ENCODE measurements at places on chromosomes 3 and 15. TPM values are rescaled to one million over a fixed set of nuclear protein-coding genes. Genes with fewer than 3 reads are reported as not detected.

The PYGO1 gene
- total RNA-seq = 14.7 TPM

The GOLGA8O gene
- not detected for total RNA-seq

The PRKCD gene
- 2.5 TPM for total RNA-seq

The DAPK2 gene
- 1.5 TPM for total RNA-seq

DNA sequence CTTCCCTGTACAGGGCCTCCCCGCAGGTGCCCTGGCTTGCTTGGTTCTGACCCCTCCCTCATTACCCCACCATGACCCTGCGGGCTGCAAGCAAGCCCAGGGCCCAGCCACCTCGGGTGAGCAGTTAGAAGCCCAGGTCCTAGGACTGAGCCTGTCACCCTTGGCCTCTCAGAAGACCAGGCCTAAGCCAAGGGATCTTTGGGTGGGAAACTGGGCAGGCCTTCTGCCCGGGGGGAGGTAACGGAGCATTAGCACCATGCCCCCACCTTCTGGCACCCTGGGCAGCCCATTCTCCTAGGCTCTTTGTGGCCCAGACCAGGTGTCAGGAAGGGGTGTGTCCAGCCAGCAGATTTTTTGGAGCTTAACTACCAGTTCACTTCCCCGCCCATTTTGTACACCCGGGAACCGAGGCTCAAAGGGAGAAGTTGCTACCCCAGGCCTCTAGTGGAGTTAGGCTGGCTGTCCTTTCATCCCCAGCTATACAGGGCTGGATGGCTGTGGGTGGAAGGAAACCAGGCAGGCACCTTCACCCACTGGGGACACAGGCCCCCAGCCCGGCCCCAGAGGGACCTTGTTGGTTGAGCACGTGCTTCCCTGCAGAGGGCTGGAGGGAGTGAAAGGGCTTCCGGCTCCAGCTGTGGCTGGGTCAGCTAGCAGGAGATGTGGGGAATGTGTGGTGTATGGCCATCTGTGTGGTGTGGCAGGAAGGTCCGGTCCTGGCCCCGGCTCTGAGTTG lies 1.4 kb downstream of the CSK start:
- no peak for DNase-seq

GRCh38 chr3:56845505-56845904 lies 43.8 kb upstream of the ARHGEF3 start:
- DNase-seq = peak; percentile 25

- DNase-seq = peak; percentile 89
Observed at GRCh38 chr3:102400766-102401165, 34.0 kb upstream of the ZPLD1 start.

GRCh38 chr3:14175383-14176037 lies 2.9 kb downstream of the XPC start:
- DNase-seq = peak; percentile 41

DNA sequence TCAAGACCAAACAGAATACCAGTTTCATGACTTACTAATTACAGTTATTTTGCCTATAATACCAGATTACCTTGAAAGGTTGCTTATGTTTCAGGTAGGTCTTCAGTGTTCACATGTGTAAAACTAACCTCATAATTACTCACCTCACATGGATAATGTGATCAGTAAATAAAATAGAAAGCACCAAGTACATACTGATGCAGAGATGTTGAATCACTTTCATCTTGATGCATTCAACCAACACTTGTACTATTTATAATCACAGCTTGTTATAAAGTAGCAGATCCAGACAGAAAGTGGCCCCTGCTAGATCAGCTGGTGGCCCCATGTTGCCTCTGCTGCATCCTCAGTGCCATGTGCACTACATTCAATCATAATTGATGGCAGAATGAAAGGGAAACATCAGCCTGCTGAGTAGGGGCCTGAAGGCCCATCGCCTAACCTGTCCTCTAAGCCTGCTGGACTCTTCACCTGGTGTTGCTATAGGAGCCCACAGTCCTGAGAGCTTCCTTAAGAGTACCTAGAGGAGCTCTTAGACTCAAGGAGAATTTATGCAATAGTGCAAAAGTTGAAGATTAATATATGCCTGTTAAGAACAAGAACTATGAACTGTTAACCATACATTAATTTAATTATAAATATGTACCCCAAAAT lies 154.3 kb downstream of the PLCL2 start:
- DNase-seq = peak; percentile 10

Measured in A172 (cell line).